ENCODE measurements at places on chromosomes 3 and 15.

GRCh38 chr3:15345066-15345607, 12.8 kb upstream of the SH3BP5 start:
- no peak for DNase-seq

DNA sequence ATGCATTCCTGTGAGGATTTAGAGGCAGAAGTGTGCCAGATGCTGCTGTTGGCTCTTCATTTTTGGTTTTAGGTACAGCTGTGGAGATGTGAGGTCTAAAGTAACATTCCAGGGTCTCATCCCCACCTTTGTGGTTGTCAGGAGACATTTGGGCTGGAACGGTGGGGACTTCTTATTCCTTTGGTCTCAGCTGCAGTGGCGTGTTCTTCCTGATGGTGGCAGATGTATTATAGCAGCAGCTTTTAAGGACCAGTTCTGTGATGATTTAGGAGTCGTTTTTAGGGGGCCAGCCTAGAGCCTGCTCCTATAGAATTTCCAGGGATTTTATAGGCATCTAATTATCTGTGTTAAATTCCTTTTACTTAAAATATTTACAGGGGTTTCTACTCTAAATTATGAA, 221.0 kb upstream of the EOMES start:
- DNase-seq, result peak; percentile 17

DNA sequence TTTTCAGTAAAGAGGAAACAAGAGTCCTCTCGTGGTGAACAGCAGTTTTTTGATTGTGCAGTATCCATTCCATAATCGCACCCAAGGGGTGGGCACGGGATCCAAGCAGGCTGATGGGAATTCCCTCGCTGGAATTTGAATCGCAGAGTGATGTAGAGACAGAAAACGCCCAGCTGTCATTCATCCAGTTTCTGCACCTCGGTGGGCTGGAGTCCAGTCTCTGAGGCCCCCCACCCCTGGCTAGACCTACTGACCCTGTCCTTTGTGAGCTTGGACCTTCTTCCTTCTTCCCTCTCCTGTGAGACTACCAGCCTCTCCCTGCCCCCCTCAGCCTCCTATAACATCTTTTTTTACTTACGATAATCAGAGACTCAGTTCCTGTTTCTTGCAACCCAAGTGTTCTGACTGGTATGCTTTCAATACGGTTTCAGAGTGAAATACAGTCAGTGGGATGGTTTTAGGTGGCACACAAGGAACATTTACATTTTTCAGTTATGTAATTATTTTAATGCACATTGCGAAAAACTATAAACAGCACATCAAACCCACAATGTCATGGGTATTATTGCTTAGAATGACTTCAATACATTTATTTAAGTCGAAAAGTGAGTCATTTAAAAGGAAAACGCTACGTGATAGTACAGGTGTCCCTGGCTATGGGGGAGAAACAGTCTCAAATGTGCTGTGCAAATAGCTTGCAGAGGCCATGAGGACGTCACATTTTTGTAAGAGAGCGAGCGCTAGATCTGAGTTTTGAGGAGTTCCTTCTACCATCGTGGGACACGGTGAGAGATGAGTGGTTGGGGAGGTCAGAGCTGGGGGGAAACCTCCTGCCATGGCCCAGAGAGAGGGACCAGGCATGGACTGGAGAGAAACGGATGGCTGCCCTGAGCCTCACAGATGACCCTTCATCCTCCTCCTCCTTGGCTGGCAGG, 37.5 kb upstream of the CHST2 start:
- DNase-seq, result no peak

GRCh38 chr3:30319713-30320112, 286.7 kb upstream of the TGFBR2 start:
- peak; percentile 10 for DNase-seq

DNA sequence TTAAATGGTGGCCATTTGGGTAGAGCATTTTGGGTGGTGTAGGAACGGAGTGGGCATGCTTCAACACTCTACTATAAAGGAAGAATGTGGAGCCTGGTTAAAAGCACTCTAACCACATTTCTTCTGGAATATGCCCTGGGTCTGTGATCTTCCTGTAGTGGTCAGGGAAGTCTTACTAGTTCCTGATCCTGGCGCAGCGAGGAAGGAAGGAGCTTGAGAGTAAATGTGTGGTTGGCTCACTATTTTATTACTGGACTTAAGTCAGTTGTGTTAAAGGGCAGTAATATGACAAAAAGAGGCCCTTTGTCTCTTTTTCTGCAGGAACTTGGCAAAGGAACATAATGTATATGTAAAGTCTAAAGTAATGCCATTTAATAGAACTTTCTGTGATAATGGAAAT, 197.6 kb upstream of the ZPLD1 start:
- no peak for DNase-seq
